ENCODE measurements at places on chromosomes 1 and 21.

GRCh38 chr1:202210385-202210784 is 16.8 kb downstream of the LGR6 start:
- DNase-seq: peak; percentile 96

DNA sequence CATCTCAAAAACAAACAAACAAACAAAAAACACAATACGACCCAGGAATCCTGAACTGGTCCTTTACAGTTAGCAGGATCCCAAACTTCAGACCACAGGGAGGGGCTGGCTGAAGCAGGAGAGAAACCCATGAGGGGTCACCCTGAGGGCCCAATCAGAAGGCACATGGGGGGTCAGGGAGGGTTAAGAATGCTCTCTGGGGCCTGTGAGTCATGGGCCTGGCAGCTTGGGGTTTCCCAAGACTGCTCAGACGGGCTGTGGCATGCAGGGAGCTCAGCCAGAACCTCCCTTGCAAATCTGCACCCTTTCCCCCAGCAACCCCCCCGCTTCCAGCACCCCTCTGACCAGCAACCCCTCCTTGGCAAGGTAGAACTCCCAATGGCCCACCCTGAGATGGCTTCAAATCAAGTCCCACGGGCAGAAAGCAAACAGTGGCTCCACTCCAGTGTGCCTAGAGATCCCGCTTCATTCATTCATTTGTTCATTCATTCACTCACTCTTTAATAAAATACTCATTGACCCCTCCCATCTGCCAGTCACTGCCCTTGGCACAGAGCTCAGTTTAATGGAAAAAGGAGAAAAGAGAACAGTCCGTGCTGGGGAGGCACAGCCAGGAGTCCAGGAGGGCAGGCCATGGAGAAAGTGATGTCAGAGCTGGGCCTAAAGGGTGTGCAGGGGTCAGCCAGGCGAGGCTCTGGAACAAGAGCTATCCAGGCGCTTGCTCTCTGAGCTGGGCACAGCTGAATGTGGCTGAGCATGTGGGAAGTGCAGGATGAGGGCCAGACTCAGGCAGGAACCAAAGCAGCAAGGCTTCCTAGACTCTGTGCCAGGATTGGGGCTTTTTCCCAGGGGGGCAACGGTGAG is 8.2 kb downstream of the UQCRHL start:
- DNase-seq: no peak

GRCh38 chr1:86018283-86018923 is 138.2 kb downstream of the COL24A1 start:
- DNase-seq: peak; percentile 31

GRCh38 chr1:62311473-62311943 is 7.7 kb downstream of the KANK4 start:
- peak; percentile 27 for DNase-seq

DNA sequence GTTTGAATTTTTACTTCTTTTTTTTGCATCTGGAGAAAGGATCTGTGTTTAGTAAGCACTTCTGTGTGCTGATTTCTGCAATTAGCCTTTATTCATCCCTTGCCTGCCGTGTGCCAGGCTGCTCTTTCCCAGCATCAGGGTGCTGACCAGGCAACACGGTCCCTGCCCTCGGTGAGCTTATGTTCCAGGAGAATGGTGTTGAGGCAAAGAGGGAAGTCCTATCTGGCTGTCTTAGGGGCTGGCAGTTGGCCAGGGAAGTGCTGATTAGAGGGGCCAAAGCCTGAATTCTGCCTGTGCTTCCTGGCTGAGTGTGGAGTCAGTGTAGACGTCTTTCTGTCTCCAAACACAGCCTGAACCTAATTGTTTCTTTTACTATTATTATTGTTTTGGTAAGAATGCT is 187.1 kb downstream of the CAMTA1 start:
- no peak for DNase-seq

DNA sequence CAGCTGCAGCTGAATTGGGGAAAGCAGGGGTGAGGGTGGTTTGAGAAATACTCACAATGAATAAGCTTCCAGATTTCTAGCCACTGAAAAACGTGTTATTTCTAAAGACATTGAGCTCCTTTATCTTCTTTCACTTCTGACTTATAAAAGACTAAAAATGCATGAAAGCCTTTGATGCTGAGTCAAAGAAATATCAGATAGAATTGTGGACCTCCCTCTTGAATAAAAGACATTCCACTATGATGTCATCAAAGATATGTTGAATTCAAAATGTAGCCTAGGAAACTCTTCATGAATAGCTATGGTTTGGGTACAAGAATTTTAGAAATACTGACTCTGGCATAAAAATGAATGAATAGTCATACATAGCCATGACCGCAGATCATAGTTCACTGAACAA is 44.7 kb upstream of the COL24A1 start:
- no peak for DNase-seq

DNA sequence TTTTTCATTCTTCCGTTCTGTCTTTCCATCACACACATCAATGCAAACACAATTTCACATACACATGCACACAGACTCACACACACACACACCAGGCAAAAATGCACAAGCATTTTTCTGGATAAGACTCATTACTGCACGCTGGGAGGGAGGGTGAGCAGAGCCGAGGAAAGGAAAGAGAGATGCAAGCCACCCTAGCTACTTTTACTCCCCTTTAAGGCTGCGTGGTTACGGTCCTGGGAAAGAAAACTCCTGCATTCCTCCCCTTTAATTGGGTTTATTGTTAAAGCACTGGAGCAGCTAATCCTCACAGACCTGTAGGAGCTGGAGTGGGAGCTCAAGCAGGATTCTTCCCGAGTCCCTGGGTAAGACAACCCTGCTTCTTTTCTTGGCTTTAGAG is at the start of gene CAMK1G:
TSS of gene CAMK1G (plus strand) at position 307 of the 400 bp plus-strand sequence. CDS start 11,270 bp downstream, outside the sequence.
- DNase-seq: peak; percentile 87

GRCh38 chr1:69992594-69992993 is 212.8 kb downstream of the LRRC40 start:
- no peak for DNase-seq

GRCh38 chr1:244862354-244862698 is 2.0 kb downstream of the HNRNPU start:
- DNase-seq: peak; percentile 42

DNA sequence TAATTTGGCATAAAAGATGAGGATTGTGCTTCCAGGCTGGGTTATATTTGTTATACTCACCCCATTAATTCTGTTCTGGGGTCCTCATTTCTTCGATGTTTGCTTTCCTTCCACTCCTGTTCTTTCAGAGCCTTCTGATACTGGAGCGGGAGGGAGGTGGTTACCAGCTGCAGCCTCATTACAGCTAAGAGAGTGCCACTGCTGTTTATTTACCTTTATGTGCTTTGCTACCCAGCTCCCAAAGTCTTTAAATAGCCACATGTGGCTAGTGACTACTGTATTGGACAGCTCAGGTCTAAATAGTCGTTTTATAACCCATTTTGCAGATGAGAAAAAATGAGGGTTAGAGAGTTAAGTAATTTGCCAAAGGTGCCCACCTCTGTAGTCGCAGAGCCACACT is 25.1 kb downstream of the PLEKHM2 start:
- no peak for DNase-seq

DNA sequence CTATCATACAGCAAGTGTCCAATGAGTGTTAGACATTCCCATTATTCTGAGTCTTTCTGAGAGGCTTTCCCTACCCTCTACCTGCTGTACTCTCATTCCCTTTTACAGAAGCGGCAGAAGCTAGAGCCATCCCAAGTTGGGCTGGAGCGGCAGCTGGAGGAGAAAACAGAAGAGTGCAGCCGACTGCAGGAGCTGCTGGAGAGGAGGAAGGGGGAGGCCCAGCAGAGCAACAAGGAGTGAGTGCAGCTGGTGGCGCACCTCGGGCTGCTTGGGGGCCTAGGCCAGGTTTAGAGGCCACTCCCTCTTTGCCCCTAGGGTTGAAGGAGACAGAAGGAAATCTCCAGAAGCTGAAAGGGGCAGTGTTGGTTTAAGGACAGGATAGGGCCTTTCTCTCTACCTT is 12.1 kb downstream of the CGN start:
- no peak for DNase-seq

- no peak for DNase-seq
Measured at GRCh38 chr1:106254748-106255147, 801.7 kb upstream of the PRMT6 start.

DNA sequence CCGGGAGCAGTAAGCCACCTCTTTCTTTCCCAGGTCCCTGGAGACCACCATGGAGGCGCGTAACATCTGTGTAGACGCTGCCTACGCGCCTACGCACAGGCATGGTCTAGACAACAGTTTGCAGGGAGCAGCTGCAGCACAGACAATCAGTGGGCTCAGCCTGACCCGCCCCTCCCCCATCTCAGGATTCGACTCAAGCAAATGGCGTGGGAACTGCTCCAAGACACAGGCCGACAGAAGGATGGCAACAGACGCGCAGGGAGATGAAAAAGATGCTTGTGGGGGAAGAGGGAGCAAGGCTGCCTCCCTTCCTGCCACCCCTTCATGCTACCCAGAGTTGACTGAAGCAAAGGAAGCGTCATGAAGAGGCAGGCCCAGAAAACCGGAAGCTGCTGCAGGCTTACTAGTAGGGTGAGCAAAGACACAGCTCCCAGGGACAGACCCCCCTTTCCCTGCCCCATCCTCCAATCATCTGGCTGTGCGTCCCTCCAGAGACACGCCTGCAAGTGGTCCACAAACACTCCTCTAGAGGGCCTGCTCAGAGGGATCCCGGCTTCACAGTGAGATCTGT is 19.5 kb downstream of the STK40 start:
- peak; percentile 98 for DNase-seq

DNA sequence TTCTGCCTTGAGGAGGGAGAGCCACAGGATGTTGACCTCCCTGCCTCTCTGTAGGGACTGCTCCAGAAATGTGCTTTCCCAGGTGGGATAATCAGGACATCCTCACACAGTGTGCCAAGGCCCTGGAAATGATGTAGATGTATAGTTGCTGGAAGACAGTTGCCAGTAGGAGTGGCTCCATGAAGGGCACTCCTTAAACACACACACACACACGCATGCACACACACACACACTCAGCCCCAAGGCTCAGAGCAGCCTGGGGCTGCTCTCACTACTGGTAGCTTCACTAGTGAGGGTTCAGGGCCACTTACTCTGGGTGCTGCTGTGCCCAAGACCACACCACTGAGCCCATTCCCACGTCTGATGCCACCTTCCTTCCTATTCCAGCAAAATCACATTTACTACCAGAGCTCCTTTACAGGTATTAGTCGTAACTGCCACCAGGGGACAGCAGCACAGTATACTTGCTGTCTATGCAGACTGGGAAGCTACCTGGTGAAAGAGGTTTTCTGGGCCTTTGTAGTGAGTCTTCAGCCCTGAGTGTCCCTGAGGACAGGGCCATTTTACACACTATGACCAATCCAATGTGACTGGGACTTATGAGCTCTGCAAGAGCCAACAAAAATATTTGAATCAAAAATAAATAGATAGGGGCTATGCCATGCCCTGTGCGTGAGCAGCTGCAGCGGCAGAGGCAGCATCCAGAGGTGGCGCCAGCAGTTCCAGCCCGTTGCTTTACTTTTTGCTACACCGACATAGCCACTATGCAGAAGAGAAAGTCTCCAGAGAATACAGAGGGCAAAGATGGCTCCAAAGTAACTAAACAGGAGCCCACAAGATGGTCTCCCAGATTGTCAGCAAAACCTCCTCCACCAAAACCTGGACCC is 15.0 kb downstream of the CRNN start:
- DNase-seq: peak; percentile 25

DNA sequence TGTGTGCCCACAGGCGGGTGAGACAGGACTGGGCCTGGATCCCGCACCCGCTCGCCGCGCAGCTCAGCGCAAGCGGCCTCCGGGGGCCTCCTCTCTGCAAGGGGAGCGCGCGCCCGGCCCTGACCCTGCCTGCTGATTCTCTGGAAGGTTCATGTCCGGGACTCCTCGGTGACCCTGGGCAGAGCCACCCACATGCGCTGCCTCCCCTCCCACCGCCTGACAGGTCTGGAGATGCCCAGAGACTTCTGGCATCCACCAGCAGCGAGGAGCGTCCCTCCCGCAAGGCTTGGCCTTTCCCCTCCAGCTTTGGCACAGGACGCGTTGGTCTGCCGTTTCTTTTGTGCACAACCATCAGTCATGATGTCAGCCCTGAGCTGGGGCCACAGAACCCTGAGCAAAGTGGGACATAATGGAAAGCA is 42.0 kb upstream of the COL6A2 start:
- DNase-seq: no peak

DNA sequence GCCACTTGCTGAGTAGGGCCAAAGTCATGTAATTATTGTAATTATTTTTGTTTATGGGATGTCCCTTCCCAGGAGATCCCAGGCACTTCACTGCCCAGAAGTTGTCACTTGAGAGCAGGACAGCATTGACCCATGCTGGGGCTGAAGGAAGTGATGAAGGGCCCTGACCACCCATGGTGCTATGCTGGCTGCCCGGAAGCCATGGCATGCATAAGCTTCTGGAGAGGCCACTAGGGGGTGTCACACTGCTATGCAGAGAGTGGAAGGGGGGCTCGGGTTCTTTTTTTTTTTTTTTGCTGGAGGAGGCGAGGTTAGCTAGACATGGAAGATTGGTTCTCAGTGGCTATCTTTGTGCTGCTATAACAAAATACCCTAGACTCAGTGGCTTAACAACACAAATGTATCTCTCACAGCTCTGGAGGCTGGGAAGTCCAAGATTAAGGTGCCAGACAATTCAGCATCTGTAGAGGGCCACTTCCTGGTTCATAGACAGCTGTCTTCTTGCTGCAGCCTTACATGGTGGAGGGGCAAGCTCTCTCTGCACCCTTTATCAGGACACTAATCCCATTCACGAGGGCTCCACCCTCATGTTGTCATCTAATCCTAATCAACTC is 84.9 kb downstream of the CNIH3 start:
- DNase-seq: peak; percentile 18

DNA sequence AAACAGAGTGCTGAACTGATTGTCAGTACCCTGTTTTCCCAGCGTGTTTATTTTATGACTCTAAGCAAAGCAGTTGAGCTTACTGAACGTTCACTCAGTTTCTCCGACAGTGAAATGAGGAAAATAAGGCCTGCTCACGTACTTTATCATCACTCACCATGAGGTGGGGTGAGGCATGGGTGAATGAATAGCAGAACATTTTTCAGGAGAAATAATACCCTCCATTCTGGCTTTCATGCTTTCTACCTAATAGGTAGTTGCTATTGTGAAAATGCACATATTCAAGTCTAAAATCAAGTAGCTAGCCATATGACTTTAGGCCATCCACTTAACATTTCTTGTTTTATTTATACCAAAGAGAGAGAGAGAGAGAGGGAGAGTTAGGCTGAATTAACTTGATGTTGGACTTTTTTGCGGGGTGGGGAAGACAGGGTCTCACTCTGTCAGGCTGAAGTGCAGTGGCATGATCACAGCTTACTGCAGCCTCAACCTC is 178.2 kb downstream of the VPS13D start:
- DNase-seq: no peak

Data from NCI-H524 (cell line).